ENCODE measurements at places on chromosomes 6 and 20. TPM values are rescaled to one million over a fixed set of nuclear protein-coding genes. Genes with fewer than 3 reads are reported as not detected.

The ADGRB3 gene
- 2.2 TPM for total RNA-seq

GRCh38 chr6:20969551-20969950 is 435.3 kb downstream of the CDKAL1 start:
- DNase-seq = no peak

The ACTL10 gene
- 3.0 TPM for total RNA-seq

DNA sequence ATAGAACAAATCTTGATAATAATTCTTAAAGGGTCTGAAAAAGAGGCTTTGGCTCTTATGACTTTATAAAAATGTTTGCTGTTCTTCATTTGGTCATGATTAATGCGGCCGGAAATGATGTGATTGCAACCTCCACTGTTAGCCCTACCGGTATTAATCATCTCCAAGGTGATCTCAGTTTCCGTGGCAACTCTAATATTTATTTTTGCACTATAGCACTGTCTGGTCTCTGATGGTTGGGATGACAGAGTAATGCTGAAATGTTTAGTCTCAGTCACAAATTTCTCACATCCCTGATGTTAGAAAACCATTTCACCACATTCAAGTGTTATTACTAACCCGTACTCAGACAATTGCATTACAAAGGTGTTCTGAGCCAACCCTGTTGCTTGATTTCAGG is 87.4 kb downstream of the TMEM200A start:
- DNase-seq = no peak

The EYS gene
- not detected for total RNA-seq

The NR2E1 gene
- total RNA-seq = not detected

DNA sequence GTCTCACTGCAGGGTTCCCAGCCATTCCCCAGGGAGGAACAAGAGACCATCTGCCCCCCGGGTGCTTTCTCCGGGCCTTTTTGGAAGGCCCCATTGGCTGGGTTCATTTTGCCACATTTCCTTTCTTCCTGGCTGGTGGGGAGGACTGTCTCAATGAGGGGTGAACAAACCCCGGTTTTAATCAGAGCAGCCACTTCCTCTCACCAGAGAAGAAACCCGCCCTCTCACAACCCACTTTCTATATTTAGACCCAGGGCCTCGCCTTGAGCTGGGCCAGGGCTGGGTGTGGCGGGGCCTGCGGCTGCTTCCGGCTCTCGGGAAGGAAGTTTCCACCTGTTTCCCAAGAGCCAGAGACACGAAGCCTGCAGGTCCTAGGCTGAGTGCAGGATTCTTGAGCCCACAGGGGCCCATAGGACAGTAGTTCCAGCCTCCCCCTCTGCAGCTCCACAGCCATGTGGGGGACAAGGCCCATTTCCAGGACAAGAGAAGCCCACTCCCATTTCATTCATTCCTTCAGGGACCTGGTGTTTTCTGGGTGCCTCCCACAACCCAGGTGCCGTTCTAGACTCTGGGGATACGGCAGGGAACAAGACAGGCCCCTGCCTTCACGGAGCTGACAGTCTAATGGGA is 41.8 kb downstream of the RBM38 start:
- no peak for DNase-seq

- no peak for DNase-seq
These were observed 315.1 kb downstream of the TFAP2C start for GRCh38 chr20:56943946-56944945.

DNA sequence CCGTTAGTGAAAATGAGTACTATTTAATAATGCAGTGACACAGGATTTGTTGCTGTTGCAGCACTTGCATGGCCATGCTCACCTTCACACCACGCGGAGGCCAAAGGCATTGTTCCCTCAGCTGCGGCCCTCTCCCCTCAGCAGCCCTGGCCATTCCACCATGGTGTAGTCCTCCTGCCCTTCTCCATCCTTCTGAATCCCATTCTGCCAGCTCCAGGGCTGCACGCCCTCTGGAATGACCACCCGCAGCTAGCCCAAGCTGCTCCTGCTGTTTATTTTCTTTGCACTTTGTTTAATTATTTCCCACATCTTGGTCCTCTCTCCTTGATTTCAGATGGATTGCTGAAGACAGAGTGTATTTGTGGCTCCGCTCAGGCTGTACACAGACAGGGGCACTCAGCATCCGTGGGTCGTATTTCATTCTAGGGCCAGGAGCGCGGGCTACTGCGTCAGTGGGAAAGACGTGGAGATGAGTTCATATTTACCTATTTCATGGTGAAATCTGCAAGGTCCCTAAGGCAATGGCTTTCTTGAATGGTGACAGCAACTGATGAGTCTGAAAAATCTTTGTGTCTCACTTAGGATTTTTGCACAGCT is 81.4 kb upstream of the DUSP22 start:
- DNase-seq = no peak

DNA sequence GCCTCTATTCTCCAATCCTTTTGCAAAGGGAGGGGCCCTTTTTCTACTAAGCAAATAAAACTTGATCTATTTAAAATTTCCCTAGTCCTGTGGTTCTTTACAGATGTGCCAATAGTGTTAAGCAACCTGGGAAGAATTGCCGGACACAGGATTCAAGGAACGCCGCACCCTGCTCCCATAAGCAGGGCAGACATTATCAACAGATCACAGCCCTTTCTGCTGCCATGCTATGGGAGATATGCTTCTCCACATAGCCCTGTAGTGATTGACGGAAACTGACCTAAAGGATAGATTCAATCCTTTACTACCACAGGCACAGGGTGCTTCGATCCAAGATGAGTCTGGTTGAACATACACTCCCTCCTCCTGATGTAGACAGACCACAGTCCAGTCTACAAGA is 118.4 kb upstream of the TRAF3IP2 start:
- no peak for DNase-seq

DNA sequence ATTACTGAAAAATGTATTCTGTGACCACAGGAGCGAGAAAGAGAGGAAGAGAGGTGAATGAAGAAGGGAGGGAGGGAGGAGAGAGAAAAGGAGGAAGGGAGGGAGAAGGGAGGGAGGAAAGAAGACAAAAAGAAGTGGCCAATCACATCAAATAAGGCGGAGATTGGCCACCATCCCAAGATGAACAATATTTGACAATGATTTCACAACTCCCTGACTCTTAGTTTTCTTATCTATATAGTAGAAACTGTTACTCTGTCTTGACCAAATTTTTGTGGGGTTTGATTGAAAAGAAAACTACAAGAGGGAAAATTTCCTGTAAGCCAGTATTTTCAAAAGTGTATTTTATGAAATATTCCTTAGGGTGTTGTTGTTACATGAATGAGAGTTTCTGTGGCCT is 52.6 kb downstream of the FOXA2 start:
- no peak for DNase-seq

GRCh38 chr6:20481281-20481680 is 53.0 kb upstream of the CDKAL1 start:
- no peak for DNase-seq

The HDGFL1 gene
- not detected for total RNA-seq

- DNase-seq = no peak
These were observed 683.6 kb downstream of the KIF16B start for GRCh38 chr20:15889514-15890256.

- peak; percentile 47 for DNase-seq
These were observed 217.7 kb upstream of the RIN2 start for GRCh38 chr20:19540392-19540791.

DNA sequence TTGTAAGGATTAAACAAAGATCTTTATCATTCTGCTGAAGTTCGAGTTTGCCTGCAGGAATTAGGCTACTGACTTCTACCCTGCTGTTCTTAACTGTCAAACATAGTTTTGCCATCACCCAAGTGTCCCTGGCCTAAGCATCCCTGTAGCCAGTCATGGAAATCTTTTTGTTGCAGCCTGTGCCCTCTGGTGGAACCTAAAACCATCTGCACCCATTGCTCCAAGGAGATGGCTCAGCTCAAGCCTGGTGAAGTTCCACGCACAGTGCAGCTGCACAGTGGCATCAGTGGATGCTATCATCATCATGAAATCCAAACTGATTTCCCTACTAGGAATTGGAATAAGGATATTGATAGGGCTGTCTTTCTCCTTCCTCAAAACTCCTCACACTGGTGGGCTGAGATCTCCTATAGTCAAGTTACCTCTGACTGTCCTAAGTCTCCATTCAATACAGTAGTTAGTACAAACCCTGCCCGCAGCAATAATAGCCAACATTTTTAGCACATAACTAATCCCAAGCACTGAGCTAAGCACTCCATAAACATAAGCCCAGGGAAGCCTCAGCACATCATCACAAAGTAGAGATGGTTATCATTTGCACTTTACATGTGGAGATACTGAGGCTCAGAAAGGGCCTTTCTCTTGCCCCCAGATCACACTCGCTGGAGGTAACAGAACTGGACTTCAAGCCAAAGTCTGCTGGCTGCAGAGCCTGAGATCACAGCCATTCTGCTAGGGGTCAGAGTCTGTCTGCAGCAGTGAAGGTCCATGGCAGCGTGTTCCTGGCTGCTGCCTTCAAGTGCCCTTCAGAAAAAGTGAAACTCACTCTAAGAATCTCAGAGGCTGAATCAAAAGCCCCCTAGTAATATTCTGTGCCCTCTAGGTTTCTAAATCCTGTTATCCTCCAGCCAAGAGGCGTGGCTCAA is 77.2 kb upstream of the MC3R start:
- DNase-seq = peak; percentile 53

GRCh38 chr6:16318538-16318937 is 80.2 kb downstream of the GMPR start:
- no peak for DNase-seq

The FITM2 gene
- 10.0 TPM for total RNA-seq

DNA sequence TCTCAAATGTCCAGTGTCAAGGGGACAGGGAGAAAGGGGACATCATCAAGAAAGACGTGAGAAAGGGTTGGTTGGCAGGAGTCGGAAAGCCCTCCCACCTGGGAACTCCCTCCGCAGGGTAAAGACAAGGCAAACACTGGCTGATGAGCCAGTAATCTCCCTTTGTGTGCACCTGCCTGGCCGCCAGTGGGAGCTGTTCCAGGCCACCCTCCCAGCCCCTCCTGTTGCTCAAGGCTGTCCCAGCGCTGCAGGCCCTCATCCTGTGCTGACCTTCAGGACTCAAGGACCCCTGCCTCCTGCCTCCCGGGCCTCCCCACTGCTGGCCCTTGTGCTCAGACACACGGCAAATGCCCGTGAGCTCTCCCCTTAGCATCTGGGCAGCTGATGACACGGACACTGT is 7.4 kb downstream of the FRMD1 start:
- DNase-seq = no peak

- DNase-seq = no peak
These were observed 28.3 kb downstream of the GLP1R start for GRCh38 chr6:39076623-39077535.

DNA sequence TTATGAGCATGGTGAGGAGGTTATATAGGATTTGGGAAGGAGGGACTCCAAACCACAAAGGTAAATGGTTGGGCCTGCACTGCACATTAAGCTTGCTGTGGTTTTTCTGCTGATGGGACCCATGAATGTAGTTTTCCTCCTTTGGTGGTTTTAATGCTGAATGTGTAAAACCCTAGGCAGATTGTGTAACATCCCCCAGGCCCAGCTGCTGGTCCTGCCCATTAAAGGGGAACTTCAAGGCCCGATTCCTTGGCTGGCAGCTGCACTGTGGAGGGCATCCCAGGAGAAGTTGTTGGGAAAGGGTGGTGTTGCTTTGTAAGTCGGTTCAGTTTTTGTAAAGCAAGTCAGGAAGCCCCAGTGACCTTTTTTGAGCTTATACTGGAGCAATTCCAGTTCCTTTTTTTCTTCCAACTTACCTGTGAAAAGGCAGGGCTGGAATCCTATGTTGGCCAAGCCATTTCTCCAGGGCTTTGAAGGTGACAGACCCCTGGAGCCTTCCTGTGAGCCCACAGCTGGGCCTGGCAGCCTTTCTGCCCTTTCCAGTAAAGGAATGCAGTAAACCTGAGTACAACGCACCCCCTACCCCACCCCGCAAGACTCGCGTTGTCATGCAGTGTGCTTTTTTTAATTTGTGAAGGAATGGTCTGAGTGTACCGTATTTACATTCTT is 43.1 kb upstream of the NAA20 start:
- DNase-seq = peak; percentile 45

DNA sequence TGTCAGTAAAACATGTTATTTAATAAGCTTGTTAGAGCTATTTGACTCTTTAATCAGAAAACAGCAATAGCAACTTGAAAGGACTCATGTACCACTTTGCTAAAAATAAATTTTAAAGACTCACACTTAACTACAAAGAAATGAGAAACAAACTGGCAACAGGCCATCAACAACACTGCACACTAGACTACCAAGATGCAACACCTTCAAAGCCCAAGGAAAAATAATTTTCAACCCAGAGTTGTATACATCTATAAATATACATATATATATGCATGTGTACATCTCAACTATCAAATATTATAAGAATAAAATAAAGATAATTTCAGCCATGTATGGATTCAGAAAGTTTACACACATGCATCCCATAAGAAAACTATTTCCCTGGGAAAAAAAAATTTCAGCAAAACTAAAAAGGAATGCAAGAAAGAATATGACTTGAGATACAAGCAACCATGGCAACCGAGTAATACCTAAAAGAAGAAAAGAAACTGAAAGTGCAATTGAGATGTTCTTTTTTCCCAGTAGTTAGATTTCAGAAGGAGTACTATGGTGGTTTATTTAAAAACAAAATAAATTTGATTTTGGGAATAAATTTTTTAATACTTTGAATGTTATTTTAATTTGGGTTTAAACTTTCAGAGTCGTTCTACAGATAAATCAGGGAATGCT is 303.8 kb downstream of the UBE3D start:
- no peak for DNase-seq

The GLP1R gene
- 0.22 TPM for total RNA-seq

The DXO gene
- total RNA-seq = 21.3 TPM

The SLC44A4 gene
- 137 TPM for total RNA-seq

Measured in kidney (tissue), 22 donors.